ENCODE measurements at places on chromosomes 7 and 10.

GRCh38 chr10:112970021-112970420, 20.0 kb downstream of the TCF7L2 start:
- no peak for DNase-seq

DNA sequence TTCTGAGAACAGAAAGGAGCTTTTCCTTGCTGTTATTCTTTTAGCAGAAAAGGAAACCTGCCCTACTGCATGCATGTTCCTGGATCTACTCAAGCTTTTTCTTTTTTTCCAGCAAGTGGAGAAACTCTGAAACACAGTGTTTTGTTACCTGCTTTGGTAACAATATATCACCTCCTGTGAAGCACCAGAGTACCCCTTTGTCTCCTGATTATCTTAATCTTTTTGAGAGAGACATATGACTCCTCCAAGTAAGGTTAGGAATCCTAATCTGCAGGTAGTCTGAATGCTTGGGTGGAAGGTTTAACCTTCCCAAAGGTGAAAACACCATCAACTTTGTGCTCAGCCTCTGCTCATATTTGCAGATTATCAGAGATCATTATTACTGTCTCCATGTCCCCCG, 93.1 kb downstream of the MAPK8 start:
- DNase-seq, result no peak

DNA sequence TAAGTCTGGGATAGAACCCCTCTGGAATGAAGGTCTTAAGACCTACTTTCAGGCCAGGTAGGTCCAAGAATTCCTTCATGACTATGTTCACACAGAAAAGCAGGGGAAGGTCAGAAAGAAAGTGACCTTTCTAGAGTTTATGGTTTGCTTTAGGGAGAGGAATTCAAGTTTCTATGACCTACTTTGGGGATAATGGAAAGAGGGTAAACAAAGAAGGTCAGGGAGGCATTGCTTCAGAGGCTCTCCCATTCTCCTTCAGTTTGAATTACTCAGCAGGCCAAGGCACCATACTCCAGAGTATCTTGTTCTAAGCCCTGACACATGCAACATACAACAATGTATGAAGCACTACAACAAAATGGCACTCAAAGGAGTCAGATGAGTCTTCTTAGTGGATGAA, 11.5 kb upstream of the MACC1 start:
- DNase-seq, result no peak

DNA sequence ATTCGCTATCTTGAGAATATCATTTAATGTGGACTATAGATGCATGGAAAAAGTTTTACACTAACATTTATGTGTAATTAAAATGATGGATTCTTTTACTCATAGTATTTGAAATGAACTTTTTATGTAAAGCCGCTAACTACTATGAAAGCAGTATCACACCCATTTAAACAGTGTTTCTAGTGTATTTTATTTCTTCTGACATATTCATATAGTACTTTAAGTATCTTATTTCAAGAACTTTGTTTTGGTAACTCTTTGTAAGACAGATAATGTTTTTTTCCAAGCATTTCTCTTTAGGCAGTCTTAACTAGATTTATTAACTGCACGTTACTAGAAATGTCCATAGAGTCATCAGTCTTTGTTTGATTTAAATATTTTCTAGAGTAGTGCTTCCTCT, 12.5 kb upstream of the ARMC3 start:
- no peak for DNase-seq

DNA sequence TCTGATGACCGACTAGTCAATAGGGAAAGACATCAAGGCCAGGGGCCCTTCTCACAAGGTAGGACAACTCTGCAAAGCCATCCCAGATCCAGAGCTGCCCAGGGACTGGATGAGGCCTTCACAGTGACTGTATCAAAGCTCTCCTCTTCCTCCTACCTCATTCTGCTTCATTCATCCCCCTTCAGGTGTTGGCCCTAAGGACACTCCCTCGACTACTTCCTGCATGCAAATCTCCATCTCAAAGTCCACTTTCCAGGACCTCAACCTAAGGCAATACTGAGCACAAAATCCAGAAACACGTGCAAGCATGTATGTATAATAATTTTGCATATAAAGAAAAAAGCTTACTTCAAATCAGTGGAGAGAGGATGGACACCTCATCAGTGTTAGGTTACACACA, 25.1 kb downstream of the DPY19L1 start:
- DNase-seq, result no peak

DNA sequence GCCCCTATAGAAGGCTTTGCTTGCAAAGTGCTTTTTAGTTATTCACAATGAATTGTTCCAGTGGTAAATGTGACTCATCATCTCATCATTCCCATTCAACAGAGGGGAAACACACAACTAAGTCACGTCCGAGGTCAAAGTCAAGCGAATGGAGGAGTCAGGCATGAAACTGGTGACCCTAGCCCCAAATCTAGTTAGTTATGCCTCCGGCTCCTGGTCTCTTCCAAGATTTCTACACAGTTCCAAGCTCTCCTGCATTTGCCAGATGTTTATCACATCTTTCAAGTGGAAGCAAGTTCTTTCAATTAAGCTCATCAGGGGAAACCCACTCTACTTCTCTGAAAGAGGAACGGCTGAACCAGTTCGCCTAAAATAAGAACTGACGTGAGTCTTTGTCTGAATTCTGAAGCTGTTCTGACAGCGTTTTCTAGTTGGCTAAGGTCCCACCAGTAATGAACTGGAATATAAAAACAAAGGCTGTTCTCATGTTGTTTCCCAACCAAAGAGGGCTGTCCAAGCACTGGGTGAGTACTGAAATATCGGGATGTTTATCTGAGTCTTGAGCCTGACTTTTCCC, 140.9 kb upstream of the NRBF2 start:
- peak; percentile 70 for DNase-seq

DNA sequence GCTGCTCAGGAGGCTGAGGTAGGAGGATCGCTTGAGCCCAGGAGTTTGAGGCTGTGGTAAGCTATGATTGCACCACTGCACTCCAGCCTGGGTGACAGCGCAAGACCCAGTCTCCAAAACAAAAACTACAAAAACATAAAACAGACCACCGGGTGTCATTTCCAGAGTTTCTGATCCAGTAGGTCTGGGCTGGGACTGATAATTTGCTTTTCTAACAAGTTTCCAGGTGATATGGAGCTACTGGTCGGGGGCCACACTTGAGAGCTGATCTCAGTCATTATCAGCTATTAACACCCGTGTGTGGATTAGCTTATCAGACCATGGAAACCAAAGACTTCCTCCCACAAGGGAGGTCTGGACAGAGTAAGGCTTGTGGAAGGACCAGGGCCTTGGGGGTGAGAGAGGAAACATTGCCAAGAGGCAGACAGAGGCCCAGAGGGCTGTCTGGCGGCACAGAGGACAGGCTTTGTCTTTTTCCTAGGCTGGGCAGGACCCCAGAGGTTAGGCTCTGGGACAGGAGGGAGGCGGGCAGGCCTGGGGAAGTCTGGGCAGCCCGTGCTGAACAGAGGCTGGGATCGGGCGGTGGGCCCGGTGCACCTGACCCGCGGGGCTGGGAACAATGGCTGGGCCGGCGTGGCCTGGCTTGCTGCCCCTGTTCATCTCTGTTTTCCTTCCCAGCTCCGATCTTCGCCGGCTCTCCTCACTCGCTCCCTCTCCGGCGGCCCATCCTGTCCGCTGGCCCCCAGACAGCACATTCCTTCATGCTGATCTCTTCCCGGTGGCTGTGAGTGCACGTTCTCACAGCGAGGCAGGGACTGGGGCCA, 25.2 kb downstream of the TMEM270 start:
- peak; percentile 84 for DNase-seq

- DNase-seq, result no peak
These were observed 197.7 kb downstream of the SEMA3A start for GRCh38 chr7:83996879-83997278.

DNA sequence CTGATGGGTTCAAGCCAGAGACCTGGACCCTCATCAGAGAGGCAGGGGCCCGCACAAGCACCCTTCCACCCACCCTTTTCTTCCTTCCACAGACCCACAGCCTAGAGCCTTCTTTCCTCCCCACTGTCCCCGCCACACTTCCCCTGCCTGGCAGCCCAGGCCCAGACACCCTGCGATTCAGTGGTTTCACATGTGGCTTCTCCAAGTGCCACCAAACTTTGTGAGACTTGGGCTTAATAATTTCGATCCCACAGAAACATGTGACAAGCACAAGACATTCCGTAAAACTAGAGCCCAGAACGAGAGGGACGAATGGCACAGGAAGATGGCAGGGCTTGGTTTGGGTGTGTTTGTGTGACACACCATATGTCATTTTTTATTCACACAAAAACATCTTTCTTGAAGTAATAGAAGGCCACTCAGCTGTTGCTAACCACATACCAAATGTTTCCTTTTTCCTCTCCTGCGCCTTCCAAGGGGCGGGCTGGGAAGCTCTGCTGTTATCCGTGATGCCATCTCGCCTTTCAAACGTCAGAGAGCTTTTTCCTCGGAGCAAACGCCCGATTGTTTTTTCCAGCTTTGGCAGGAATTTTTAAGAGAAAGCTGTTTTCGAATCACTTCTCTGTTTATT, 162.9 kb downstream of the GRK5 start:
- peak; percentile 93 for DNase-seq

- DNase-seq, result no peak
These were observed 2.6 kb upstream of the ZNRF2 start for GRCh38 chr7:30281791-30282190.

- DNase-seq, result no peak
These were observed 36.6 kb upstream of the SAMD8 start for GRCh38 chr10:75074711-75075445.

DNA sequence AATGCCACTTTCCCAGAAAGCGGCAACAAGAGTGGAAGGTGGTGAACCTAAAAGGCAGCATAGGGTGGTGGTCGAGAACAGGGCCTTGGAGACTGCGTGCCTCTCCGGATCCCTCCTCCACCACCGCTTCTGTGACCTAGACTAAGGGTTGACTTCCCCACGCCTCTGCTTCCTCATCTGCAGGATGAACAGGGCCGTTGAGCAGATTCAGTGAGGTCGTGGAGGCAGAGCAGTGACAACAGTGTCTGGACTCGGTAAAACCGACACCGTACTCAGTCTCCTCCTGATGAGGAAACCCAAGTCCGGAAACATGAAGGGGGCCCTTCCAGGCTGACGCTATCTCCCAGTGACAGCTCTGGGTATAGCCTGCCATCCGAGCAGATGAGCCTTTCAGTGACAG, 162.6 kb downstream of the CELF2 start:
- no peak for DNase-seq

GRCh38 chr7:131218727-131219128, 108.9 kb upstream of the MKLN1 start:
- DNase-seq, result no peak

DNA sequence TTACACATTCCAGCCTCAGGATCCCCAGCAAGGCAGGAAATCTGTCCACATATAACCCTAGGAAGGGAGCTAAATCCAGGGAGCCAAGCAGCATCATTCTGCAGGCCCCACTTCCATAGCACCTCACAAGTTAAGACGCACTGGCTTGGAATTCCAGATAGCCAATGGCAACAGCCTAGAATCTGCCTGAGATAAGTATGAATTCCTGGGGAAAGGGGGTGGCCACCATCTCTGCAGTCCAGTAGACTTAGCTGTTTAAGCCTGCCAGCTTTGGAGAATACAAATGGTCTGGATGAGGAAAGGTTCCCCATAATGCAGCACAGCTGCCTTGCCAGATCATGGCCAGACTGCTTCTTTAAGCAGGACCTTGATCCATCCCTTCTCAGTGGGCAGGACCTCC, 179.4 kb upstream of the PRSS1 start:
- peak; percentile 63 for DNase-seq

DNA sequence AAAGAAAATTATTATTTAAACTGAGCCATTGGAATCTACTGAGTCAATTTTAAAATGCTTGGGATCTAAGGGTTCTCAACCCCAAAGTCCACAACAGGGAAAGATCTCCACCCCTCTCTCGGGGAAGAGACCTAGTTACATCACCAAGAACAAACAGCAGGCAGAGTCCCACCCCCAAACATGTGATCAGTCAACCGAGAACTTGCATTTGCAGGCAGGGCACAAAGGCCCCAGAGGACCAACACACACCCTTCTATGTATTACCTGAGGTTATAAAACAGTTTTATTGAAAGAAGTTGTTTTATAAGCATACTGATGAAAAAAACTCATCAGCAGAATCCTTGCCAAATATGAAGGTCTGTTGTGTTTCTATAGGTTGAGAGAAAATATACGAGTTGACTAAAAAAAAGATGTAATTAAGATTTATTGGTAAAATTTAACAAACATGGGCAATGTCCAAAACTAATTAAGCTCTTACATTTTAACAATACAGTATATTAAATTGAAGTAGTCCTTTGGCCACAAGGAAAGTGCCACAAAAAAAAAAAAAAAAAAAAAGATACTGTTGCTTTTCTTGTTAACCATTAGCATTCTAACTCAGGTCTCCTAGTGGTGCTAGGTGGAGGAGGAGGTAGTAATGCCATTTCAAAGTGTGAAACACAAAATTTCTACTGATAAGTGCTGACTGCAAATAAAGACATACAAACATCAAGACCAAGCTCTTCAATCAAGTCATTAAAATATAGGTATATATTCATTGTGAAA, 975 bp upstream of the USP54 start:
- DNase-seq, result peak; percentile 16

DNA sequence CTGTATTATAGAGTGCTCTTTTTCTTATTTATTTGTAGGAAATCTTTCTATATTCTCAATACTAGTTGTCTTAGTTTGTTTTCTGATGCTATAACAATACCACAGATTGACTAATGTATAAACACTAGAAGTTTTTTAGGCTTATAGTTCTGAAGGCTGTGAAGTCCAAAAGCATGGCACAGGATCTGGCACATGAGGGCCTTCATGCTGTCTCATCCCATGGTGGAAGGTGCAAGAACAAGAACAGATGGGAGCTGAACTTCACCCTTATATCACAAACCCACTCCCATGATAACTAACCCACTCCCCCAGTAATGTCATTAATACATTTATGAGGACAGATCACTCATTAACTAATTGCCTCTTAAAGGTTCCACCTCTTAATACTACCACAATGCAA, 109.7 kb downstream of the AVL9 start:
- DNase-seq, result no peak

DNA sequence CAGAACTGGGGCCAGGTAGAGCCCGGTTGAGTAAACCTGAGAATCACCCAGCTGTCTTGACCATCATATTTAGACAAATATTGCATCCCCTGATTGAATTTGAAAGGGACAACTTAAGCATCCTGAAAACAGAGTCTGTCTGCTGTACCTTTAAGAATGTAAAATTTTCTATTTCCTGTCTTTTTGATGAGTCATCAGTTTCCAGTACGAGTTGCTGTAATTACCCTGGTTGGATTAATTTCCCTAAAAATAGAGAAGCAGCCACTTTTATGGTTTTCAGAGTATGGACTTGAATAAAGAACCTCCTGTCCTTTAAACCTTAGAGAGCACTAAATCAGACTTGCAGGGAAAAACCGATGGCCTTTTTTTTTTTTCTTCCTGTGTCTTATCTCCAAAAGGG, 164.6 kb upstream of the SH2B2 start:
- peak; percentile 61 for DNase-seq

DNA sequence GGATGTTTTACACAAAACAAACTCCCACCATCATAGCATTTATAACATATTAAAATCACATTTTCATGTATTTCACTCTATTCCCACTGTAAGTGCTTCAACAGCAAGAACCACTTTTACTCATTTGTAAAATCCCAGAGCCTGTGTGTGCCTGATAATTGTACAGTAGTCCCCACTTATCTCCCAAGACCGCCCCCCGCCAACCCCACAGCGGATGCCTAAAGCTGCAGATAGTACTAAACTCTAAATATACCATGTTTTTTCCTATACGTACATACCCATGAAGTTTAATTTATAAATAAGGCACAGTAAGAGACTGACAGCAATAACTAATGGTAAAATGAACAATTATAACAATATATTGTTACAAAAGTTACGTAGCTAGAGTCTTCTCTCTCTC, 33.5 kb downstream of the EZH2 start:
- DNase-seq, result no peak

Data from fibroblast of the aortic adventitia (primary cell).